ENCODE measurements at places on chromosomes 13 and 19.

GRCh38 chr19:9586764-9587163 is 2.5 kb upstream of the ZNF121 start:
- DNase-seq = peak; percentile 63

DNA sequence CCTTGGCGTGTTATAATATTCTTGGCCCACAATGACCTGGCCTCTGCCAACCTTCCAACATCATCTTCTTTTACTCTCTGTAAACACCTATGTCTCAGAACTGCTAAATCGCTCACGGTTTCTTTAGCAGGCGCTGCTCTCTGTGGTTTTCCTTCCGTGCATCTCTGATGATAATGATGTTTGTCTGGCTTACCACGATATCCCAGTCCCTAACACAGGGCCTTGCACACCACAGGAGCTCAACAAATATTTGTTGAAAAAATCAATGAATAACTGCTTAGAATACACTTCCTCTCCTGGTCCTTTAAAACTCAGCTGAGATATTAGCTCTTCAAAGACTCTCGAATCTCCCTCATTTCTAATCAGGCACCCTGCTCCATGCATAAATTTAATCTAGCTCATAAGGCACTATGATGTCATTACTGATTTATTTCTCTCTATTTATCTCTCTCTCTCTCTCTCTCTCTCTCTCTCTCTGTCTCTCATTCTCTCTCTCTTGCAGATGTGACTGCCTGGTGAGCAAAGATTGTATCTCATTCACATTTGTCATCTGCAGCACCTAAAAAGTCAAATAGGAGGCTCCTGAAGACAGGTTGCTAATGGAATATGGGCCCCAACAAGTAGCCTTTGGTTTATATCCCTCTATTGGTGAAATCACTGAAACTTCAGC is 206.4 kb downstream of the NHLRC3 start:
- no peak for DNase-seq

DNA sequence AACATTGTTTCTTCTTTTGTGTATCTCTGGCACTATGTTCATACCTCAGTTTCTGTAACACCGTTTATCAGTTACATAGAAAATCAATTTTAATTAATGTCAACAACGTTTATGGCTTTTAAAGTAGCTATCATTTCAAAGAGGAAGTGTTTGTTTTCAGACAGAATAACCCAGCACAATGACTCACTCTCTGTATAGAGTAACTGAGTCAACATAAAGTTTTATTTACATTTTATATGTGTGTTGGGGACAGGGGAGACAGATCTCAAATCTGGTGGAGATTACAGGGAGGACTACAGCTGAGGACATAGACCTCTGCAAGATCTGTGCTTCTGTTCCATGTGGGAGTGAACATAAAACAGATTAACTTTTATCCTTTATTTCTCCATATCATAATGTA is 2590.1 kb downstream of the PCDH9 start:
- DNase-seq = no peak

GRCh38 chr19:6056801-6057650 is 53.3 kb downstream of the RFX2 start:
- DNase-seq = peak; percentile 66

DNA sequence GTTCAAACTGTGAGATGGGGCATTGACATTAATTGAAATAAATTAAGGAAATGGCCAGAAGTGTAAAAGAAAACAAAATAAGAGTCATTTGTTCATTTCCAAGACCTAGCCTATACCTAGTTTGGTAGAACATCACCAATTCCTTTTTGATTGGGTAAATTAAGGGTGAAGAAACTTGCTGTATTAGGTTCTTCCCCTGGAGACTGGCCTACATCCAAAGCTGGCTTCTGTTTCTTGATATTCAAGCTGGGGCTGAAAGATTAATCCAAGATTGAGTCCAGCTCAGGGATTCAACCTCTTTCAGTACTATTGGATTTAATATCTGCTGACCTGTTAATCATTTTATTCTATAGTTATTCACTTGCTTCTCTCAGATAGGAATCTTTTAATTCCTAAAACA is 183.2 kb downstream of the GPC6 start:
- no peak for DNase-seq

GRCh38 chr13:23463661-23464060 is 30.2 kb upstream of the SACS start:
- DNase-seq = no peak

DNA sequence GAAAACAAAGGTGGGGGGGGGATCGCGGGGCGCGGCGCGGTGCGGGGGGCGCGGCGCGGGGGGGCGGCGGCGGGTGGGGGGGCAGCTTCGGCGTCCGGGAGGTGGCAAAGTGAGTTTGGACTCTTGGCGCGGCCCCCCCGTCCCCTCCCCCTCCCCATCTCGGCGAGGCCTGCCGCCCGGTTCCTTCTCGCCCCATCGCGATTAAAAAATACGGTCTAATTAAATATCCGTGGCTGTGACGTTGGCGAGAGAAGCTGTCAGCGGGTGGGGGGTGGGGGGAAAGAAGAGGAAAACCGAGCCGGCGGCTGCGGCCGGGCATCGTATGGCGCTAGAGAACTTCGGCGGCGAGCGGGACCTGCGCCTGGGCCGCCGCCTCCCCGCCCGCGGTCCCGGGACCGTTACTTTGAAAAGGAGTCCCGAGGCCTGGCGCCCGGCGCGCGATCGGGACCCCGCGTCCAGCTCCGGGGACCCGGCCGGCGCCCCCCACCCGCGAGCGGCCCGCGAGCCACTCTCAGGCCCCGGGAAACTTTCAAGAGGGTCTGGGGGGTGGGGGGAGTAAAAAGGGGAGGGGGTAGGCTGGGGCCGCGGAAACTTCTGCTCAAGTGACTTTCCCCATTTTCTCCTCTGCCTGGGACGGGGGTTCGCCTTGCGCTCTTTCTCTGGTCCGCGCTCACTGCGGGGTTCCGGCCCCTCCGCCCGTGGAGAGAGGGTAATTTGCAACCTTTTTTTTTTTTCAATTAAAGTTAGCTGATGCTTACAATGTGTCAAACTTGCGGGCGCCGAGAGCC is 146.3 kb upstream of the ZNF536 start:
- DNase-seq = peak; percentile 44

- peak; percentile 88 for DNase-seq
Measured at GRCh38 chr19:18388100-18388959, 2.4 kb downstream of the GDF15 start.

DNA sequence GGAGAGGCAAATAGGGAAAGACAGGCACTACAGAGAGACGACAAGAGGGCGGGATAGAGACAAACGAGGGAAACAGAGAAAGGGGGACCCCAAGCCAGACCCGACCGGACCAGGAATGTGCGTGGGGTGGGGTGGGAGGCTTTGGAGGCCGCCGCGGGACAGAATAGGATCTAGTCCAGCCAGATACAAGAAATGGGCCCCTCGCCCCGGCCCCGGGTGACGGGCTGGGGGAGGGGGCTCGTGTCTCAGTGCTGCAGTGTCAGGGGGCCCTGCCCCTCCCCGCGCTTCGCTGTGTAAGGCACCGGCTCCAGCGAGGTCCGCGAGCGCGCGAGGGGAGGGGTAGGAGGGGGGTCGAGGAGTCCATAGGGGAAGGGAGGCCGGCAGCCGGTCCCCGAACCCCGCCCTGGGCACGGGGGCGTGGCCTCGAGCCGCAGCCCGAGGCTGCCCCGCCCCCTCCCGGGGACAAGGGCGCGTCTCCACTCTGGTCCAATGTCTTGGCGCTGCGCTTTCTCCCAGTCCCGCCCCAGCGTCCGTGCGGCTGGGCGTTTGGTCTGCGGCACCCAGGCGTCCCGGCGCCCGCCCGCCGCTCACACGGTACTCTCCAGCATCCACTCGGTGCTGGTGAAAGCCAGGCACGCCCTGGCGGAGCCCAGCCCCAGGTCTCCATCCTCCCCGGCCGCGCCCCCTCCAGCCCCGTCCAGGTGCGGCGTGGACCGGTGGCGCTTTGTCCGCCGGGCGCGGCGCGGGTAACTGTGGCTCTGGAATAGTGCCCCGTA is 11.0 kb downstream of the IFNL1 start:
- DNase-seq = peak; percentile 61

DNA sequence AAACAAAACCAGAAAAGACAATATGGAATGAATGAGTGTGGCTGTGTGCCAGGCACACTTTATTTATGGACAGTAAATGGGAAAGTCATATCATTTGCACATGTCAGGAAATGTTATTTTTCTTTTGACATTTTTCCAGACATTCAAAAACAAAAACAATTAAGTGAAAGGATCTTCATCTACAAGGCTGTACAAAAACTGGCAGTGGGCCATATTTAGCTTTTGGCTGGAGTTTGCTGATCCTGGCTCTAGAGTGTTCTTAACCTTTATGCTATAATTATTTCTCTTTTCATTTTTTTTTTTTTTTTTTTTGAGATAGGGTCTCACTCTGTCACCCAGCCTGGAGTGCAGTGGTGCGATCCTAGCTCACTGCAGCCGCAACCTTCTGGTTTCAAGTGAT is 6.5 kb upstream of the TNFSF9 start:
- DNase-seq = peak; percentile 97

DNA sequence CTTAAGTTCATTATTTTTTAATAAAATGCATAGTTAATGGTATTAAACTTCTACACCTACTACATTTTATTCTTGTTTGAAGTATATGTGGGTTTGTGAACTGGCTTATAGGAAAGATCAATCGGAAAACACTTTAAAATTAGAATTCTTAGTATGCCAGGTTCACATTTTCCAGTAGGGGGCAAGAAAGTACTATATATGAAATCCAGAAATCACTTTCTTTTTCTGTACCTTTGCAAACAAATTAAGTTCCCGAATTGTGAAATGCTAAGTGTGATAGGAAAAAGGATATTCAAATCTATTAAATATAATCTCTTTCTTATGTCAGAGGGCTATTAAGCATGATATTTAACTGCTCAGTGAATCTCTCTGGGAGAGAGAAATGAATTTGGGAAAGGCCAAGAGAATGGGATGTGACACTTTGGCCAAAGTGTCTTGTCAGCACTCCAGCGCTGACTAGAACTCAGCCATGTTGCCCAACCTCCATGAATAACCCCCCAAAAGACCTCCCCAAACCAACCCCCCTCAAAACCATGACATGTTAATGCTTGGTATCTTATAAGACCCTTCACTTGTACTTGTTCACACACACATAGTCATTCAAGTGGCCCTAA is 122.6 kb upstream of the SLC10A2 start:
- peak; percentile 82 for DNase-seq

DNA sequence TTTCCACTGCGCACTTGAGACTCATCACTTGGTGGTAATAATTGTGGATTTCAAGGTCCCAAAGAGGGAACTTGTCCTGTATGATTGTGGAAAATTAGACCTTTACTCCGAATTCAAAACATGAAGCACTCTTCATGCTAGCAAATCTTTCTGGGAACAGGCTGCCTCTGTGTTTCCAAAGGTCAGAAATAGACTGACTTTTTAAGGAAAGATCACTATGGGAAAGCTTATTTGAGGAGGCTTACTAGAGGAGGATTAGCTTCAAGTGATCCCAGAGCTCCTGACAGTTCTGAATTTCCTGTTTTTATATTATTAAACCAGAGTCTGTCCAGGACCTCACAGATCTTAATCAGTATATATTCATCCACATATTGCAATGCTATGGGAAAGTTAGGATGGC is 5.5 kb downstream of the WDFY2 start:
- no peak for DNase-seq

GRCh38 chr13:38166116-38166515 is 183.5 kb upstream of the UFM1 start:
- DNase-seq = no peak

DNA sequence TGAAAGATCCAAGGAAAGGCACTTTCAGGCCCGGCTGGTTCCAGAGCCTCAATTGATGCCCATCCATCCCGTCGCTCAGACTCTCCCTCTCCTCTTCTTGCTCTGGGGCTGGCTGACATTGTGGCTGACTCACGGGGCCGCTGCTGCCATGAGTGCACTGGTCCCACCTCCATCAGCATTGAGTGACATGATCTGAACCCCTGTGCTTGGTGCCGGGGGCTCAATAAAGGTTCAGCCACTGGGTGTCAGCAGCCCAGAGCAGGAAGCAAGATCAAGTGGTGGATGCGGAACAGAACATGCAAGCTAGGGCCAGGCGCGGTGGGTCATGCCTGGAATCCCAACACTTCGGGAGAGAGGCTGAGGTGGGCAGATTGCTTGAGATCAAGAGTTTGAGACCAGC is 39.5 kb downstream of the COMP start:
- DNase-seq = no peak

DNA sequence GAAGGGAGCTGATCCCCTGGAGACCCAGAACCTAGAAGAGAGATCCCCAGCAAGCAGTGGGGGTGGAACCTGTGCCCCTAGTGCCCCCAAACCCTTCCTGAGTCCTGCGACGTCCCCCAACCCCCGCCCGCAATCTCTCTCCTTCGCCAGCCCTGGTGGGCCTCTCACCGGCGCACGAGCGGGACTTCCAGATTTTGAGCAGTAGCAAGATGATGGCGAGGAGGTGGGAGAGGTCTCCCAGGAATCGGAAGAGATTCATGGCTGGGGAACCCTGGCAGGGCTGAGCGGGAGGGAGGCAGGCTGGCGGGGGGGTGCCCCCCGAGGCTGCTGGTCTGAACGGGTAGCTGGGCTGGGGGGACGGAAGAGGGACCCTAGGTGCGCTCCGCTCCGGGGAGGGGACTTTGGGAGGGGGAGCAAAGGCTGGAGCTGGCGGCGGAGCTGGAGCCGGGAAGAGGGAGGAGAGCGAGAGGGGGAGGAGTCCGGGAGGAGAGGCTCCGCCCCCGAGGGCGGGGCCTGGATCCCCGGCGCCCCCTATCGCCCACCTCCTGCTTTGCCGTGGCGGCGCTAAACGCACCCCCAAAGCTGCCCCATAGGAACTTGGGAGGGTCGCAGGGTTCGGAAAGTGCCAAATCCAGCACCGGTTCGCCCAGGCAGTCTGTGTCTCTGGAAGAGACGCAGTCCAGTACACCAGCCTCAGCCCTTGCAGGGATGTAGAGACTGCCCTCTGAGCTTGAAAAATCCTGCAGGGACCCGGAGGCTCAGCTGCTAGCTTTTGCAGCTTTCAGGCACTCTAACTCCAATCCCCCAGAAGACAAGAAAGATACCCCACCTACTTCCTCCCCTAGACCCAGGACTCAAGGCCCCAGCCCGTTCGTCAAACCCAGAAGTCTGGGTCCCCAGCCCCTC is at the start of gene KDELR1:
TSS of gene KDELR1 (minus strand) at position 452 of the 906 bp plus-strand sequence. CDS start at position 259, 193 bp downstream.
- DNase-seq = peak; percentile 81

GRCh38 chr19:40928850-40929249 is 46.8 kb upstream of the CYP2A7 start:
- no peak for DNase-seq

GRCh38 chr19:19053508-19054314 is 10.1 kb upstream of the SLC25A42 start:
- DNase-seq = peak; percentile 53

- DNase-seq = no peak
Measured at GRCh38 chr13:64817691-64818090, 2412.4 kb downstream of the PCDH9 start.

- no peak for DNase-seq
Measured at GRCh38 chr13:30710442-30710841, 24.9 kb upstream of the ALOX5AP start.

- no peak for DNase-seq
Measured at GRCh38 chr13:43446126-43446525, 340.6 kb downstream of the ENOX1 start.

All from lung (tissue), 17 donors.